Caco-2 (cell line): ENCODE measurements at places on chromosomes 11 and 22. TPM values are rescaled to one million over a fixed set of nuclear protein-coding genes. Genes with fewer than 3 reads are reported as not detected.

- no peak for DNase-seq
- H3K36me3 ChIP-seq = no peaks in the 10 kb centered on the region
- no peak overlapping the region for H3K4me3 ChIP-seq
- H3K27me3 ChIP-seq = no peaks in the 10 kb centered on the region
- no peak overlapping the region for H3K27ac ChIP-seq
Measured at GRCh38 chr11:70220136-70220535, 17.0 kb downstream of the FADD start.

DNA sequence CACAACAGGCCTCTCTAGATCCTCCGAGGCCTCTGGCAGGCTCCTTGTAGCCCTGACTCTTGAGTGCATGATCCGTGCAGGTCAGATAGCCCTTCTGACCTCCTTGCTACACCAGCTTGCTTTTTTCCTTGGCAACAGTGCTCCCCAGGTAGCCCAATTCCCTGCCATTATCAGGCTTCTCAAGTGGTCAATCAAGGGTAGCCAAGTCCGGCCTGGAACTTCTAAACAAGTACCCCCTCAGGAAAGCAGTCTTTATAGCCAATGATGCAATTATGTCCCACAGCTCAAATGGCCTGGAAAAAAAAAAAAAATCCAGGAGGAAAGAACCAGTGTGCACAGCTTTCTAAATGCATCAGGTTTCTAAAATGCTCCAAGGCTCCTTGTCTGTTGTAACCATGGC is 59.8 kb downstream of the TENM4 start:
- no peak overlapping the region for H3K27ac ChIP-seq
- DNase-seq = no peak
- no peaks in the 10 kb centered on the region for H3K4me1 ChIP-seq
- H3K36me3 ChIP-seq = no peaks in the 10 kb centered on the region

GRCh38 chr11:121650351-121651256 is 197.8 kb upstream of the SORL1-AS1 start:
- H3K27ac ChIP-seq = no peak overlapping the region
- H3K4me3 ChIP-seq = no peak overlapping the region

DNA sequence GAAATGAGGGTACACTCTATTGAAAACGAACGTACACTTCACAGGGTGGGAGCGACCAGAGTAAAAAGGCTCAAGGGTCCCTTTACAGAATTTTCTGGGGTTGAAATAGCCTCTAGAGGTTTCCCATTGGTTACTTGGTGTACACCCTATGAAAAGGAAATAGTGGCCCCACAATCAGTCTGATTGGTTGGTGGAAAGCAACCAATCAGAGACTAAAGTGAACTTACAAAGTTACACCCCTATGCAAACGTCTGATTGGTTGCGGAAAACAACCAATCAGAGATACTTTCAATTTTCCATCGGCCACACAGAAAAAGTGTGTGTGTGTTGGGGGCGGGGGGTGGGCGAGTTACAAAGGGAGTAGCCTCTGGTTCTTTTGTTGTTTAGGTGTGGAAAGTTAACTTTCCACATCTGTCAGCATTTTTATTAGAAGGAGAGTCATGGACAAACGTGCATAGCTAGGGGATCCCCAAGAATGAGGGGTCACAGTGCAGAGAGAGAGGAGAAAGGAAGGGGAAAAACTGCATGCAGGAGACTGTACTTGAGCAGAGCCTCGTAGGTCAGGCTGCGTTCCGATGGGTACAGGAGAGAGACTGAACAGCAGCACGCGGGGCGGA is 1152.1 kb downstream of the TBC1D22A start:
- no peaks in the 10 kb centered on the region for H3K4me1 ChIP-seq
- no peaks in the 10 kb centered on the region for H3K27me3 ChIP-seq
- H3K4me3 ChIP-seq = no peak overlapping the region
- H3K36me3 ChIP-seq = no peaks in the 10 kb centered on the region
- no peak for DNase-seq

GRCh38 chr22:49824185-49824925 is 3.3 kb downstream of the BRD1 start:
- no peak for DNase-seq
- peak overlapping the region; percentile 70 for H3K27ac ChIP-seq
- H3K36me3 ChIP-seq = peaks cover 6% of the 10 kb centered on the region
- peaks cover 13% of the 10 kb centered on the region for H3K4me1 ChIP-seq
- no peak overlapping the region for H3K4me3 ChIP-seq
- H3K27me3 ChIP-seq = no peaks in the 10 kb centered on the region

DNA sequence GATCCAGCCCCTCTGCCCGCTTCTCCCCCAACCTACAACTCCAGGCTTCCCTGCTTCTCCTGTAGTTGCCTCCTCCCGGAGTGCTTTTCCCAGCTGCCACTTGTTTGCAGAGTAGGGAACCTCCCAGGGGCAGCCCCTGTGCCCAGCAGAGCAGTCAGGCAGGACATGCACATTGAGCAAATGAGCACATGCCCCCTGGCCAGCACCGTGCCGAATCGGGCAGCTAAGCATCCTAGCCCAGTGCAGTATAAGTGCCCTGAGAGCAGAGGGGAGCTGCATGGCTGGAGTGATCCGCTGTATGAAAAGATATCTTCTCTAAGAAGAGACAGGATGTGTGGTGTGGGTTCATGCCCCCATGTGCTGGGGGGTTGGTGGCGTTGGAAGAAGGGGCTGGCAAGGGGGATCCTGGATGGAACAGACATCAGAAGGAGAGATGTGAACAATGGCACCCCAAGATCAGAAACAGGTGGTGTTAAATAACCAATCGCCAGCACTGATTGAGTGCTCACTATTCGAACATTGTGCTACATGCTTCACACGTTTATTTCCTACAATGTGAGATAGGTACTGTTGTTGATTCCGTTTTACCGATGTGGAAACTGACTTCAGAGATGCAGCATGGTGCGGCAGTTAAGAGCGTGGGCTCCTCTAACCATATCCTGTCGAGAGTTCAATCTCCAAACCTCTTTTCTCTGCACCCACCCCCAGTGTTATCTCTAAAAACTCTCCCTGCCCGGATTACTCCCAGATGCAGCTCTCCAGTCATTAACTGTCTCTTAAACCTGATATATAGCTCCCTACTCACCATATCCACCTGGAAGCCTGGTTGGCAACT is 1.2 kb downstream of the AIP start:
- H3K4me1 ChIP-seq = peaks cover 4% of the 10 kb centered on the region; the same call in 1 of the 2 replicates
- H3K4me3 ChIP-seq = peak overlapping the region; percentile 48
- H3K36me3 ChIP-seq = peaks cover 5% of the 10 kb centered on the region

- DNase-seq = no peak
- peaks cover 50% of the 10 kb centered on the region for H3K4me1 ChIP-seq
- H3K27me3 ChIP-seq = no peaks in the 10 kb centered on the region
- H3K4me3 ChIP-seq = no peak overlapping the region
Measured at GRCh38 chr11:94793002-94793401, 24.8 kb downstream of the AMOTL1 start.

DNA sequence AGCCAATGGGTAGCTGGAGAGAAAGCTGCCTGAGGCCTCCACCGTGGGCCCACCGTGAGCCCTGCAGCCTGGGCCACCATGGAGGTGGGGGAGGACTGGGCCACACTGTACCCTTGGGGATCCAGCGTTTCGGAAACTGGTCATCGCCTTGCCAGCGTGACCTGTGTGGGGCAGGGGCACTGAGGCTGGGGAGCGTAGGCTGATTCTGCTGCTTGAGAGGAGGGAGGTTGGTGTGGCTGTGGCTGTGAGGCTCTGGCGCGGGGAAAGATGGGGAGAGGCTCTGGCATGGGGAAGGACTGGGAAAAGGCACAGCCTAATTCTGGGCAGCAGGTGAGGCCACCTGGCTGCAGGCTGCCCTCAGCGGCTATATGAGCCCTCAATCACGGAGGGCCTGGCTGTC is 12.6 kb upstream of the TTLL12 start:
- no peaks in the 10 kb centered on the region for H3K36me3 ChIP-seq
- no peaks in the 10 kb centered on the region for H3K27me3 ChIP-seq
- DNase-seq = no peak
- H3K4me1 ChIP-seq = no peaks in the 10 kb centered on the region
- no peak overlapping the region for H3K27ac ChIP-seq
- no peak overlapping the region for H3K4me3 ChIP-seq

GRCh38 chr11:10809373-10810160 is 841 bp upstream of the EIF4G2 start:
- peak; percentile 58 for DNase-seq
- H3K4me3 ChIP-seq = peak overlapping the region; percentile 92
- peaks cover 3% of the 10 kb centered on the region for H3K36me3 ChIP-seq
- peak overlapping the region; percentile 97 for H3K27ac ChIP-seq
- H3K27me3 ChIP-seq = no peaks in the 10 kb centered on the region

DNA sequence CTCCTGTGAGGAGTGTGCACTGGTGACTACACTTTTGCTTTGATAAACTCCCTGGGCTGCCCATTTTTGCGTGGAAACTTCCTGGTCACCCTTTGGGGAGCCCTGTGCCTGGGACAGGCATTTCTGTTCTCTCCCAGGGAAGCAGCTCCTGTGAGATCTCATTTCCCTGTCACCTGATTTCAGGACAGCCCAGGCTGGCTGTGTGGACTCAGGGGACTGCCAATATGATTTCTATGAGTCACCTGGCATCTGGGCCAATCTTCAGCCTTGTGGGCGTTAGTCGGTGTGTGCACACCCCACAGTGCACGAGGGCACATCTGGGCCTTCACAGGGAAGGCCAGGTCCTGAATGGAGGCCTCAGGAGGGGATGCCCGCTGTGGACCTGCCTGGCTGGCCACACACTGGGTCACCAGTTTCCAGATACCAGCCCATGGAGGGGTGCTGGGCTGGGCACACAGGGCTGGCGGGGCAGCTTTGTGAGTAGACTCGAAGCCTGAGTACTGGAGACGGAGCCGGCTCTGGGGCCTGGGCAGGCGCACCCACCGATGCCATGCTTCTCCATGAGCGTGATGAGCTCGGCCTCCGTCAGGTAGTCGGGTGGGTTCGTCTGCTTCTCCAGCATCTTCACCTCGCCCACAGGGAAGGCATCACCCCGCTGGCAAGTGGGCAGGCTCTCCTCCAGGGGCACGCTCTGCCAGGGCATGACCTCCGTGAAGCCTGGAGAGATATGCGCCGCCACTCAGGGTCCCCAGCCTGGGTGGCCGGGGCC is 9.4 kb upstream of the PPM1F start:
- DNase-seq = no peak
- no peak overlapping the region for H3K27ac ChIP-seq
- H3K36me3 ChIP-seq = no peaks in the 10 kb centered on the region; the same call in 1 of the 2 replicates
- H3K27me3 ChIP-seq = no peaks in the 10 kb centered on the region
- no peak overlapping the region for H3K4me3 ChIP-seq

GRCh38 chr11:33055375-33055774 is 16.0 kb downstream of the TCP11L1 start:
- H3K27me3 ChIP-seq = no peaks in the 10 kb centered on the region
- DNase-seq = no peak
- no peak overlapping the region for H3K4me3 ChIP-seq
- no peak overlapping the region for H3K27ac ChIP-seq

GRCh38 chr22:17785185-17786184 is 11.2 kb upstream of the BID start:
- DNase-seq = peak; percentile 78
- no peaks in the 10 kb centered on the region for H3K27me3 ChIP-seq
- H3K4me3 ChIP-seq = no peak overlapping the region
- H3K4me1 ChIP-seq = peaks cover 10% of the 10 kb centered on the region
- H3K27ac ChIP-seq = no peak overlapping the region

DNA sequence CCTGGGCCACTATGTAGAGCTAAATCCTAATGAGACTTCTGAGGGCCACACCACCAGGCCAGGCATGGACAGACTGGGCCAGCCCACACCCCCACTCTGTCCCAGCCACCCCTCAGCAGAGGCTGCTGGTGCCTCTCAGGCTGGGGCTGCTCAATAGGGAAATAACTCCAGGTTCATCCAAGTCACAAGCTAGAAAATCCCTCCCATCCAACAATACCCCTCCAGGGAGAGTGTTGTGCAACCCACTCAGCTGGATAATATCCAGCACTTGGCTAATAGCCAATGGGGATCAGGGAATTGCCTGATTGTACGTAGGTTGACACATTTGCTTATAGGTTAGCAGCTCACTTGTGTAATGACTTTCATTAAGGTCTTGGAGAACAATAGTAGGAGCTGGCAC is 64.1 kb upstream of the WNT11 start:
- DNase-seq = no peak
- no peaks in the 10 kb centered on the region for H3K27me3 ChIP-seq
- H3K36me3 ChIP-seq = no peaks in the 10 kb centered on the region
- no peak overlapping the region for H3K27ac ChIP-seq

DNA sequence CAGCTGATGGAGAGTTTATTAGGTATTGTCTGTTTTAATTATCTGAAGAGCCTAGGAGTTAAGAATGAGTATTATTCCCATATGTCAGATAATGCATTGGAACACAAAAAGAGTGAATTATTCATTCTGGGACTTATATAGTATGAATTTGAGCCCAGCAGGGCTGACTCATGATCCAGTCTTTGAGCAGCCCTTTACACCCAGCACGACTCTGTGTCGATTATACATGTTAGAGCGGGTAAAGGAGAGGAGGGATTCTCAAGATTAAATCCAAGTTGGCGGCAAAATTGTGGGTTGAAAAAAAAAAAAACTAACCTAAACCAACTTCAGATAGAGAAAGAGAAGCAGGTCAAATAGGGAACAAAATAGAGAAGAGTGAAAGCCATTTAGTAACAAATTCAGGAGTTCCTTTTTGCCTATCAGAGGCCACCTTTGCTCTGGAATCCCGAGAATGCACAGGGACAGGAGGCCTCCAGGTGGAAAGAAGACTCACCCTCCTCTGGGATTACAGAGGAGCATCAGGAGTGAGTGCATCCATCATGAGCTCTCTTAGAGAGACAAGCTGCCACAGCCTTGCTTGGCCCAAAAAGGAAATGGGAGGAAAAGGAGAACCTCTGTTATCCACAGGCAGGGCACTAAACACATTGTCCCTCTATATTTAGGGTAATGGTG is 3.1 kb downstream of the MRGPRX1 start:
- no peak overlapping the region for H3K27ac ChIP-seq
- no peak overlapping the region for H3K4me3 ChIP-seq
- H3K36me3 ChIP-seq = 0 out of 2 replicates have a peak, but pooled peaks cover 1% of the 10 kb centered on the region
- DNase-seq = peak; percentile 76

Gene YPEL4
- total RNA-seq = 0.32 TPM in 1 of 2 replicates, not detected in the other

Gene HEPHL1
- total RNA-seq = not detected in 2 replicates

Gene CPT1B
- total RNA-seq = 19.8 and 24.6 TPM in 2 replicates

Gene VSTM5
- total RNA-seq = 0.74 and 1.5 TPM in 2 replicates

Gene NELL1
- total RNA-seq = not detected in 2 replicates

Gene SYT13
- total RNA-seq = 6.0 and 9.4 TPM in 2 replicates

Gene DERL3
- 4.4 and 5.4 TPM in 2 replicates for total RNA-seq

Gene FGF4
- not detected in 2 replicates for total RNA-seq

Gene MMP11
- total RNA-seq = 11.3 and 11.6 TPM in 2 replicates
